ENCODE measurements at places on chromosomes 6 and 20.

GRCh38 chr6:90703336-90703735, 116.5 kb upstream of the MAP3K7 start:
- no peak for DNase-seq

DNA sequence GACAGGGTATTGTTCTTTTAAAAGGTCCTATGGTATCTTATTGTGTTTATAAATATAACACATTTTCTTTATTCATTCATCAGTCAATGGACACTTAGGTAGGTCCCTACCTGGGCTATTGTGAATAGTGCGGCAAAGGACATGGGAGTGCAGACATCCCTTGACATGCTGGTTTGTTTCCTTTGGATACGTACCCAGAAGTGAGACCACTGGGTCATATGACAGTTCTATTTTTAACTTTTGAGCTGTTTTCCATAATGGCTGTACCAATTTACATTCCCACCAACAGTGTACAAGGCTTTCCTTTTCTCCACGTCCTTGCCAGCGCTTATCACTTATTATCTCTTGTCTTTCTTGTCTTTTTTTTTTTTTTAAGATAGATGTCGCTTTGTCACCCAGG, 627.5 kb downstream of the PRKN start:
- no peak for DNase-seq

DNA sequence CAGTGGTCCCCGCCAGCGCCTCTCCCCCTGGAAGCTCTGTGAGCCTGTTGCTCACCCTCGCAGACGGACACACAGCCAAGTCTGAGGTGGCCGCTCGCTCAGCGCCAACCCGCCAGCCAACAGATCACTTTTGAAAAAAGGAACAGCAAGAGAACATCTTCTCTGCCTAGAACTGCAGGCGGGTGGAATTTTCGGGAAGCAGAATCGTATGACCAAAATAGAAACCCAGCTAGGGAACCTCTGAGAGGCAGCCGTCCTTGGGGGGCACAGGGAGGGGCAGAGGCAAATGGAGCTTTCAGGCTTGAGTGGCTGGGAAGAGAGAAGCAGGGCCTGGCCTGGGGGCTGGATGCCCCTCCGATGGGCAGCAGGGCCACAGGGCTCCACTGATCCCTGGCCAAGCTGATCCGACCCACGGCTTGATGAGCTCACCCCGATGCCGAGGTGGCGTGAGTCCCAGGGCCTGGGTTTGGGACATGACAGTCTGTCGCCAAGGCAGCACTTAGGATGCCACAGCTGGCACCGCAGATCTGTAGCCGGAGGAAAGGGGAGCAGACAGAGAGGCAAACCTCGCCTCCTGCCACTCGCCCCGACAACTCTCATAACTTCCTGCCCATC, 9.8 kb downstream of the NFATC2 start:
- DNase-seq: no peak

- DNase-seq: no peak
These were observed 105.8 kb downstream of the SCML4 start for GRCh38 chr6:107718341-107718740.

GRCh38 chr20:3733119-3733995, 872 bp downstream of the HSPA12B start:
- no peak for DNase-seq

DNA sequence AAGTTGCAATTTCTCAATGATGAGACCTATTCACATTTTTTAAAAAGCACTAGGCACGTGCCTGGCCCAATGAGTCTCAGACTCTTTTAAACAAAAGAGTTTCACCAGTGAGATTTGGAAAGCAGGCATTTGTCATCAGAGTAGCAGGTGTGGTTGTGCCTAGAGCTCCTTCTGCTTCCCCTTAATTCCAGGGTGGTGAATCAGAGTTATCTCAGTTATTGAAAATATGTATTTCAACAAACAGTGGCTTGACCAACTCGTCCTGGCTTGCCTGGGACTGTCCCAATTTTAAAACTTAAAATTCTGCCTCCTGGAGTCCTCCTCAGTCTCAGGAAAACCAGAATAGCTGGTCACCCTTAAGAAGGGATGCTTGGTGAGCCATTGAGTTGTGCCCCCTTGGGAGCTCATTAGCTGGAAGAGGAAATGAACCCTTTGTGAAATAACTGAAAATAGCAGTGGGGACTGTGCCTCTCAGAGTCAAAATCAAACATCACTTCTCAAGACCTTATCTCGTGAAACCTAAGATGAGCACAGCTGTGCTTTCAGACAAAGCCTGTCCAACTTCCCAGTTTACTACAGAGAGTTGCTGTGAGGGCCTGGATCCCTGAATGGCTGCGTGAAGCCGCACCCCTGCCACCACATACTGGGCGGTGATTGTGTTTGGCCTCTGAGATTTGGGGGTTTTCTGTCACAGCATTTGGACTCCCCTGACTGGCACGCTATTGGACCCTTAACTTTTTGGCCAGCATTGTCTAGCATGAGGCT, 116.3 kb downstream of the ANKRD60 start:
- DNase-seq: no peak

- peak; percentile 32 for DNase-seq
These were observed 279.7 kb downstream of the UST start for GRCh38 chr6:149026530-149026942.

- no peak for DNase-seq
These were observed 182.2 kb upstream of the STXBP5 start for GRCh38 chr6:147022041-147022440.

DNA sequence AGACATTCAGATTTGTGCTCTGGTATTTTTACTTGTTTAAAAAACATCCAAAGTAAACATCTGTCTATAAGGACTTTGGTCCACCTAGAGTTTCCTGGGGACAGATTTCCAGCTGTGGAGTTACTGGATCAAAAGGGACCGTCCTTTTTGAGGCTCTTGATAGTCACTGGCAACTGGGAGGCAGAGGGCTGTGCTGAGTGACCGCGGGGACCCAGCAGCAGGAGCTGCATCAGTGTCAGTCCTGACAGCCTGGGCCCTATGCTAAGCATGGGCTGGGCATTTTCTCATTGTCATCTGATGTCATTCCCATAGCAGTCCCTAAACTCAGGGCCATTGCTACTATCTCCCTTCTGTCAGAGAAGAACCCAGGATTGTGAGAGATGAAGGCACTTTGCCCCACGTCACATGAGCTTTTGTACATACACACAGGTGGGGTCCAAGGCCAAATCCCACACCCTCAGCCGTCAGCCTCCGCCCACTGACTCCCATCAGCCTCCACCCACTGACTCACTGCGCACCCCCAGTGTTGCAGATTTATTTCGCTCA, 293.8 kb downstream of the TAF4 start:
- DNase-seq: no peak

DNA sequence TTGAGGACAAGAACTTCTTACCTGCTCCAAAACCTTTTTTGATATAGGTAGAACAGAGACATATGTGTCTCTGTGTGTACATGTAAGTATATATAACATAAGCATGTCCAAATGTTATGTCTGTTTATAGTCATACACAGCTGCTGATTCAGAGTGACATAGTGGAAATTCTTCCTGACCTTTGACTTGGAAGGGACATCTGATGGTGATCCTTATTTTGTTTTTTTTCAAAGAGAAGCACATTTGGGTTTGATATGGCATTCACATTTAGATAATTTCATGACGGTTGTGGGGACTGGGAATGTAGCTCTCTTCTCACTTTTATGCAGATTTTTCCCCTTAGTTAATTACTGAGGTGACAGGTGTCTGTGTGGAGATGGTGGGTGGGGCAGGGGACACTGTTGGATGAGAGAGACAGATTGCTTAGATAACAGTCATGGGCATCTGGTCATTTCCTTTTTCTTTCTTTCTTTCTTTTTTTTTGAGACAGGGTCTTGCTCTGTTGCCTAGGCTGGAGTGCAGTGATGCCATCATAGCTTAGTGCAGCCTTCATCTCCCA, 39.0 kb downstream of the FARS2 start:
- no peak for DNase-seq

- DNase-seq: no peak
These were observed 99.4 kb upstream of the RIPOR2 start for GRCh38 chr6:25035174-25035511.

DNA sequence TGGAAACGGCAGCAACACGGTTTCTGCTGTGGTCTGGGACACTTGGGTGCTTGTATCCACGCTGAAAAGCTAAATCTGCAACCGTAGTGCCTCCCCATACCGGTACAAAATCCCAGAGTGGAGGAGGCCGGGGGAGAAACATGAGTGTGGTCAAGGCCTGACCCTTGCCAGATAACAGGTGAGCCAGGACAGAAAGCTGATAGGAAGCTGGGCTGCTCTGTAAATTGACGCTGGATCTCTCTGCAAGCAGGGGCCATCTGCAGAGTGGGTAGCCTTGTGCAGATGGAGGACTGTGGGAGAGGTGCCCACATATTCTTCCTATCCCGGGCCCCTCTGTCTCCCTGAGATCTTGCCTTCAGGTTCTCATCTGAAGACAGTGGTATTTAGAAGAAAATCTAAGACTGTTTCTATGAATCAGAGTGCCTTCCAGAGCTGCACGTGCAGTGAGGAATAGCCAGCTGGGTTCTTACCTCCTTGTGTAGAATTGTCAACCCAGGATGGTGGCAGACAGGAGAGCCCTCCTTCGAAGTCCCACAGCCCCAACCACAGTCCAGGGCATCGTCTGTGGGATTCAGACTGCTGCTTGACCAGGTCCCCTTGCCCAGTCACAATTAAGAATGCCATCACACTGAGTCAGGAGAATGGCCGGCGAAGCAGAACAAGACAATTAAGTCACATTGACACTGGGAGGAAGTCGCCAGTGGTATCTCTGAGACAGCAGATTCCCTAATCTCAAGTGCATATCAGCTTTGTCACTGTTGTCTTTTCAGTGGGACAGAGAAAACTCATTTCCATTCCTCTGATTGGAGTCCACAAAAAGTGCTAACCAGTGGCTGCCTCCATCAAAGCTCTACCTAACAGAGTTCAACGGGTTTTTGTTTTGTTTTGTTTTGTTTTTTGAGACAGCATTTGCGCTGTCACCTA, 100.0 kb upstream of the RIPOR2 start:
- DNase-seq: no peak

- no peak for DNase-seq
These were observed 7.9 kb downstream of the TUBB start for GRCh38 chr6:30727920-30728553.

GRCh38 chr6:108744244-108744972, 103.8 kb upstream of the ARMC2 start:
- DNase-seq: no peak

DNA sequence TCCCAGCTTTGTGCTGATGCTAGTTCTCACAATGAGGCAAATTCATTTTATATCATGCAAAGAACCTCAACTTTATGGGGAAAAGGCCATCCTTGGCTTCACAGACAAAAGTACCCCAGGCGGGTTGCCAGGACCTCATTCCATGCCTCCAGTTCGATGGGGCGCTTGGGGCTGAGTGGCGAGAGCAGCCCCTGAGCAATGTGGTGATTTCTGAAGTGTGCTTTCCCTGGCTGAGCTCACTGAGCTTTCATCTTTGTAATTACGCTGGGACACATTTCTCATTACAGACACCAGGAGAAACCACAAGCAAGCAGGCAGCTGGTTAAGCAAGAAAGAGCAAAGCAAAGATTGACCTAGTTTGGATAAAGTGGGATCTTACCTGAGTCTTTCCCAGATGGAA, 301.5 kb upstream of the CDH4 start:
- DNase-seq: no peak

DNA sequence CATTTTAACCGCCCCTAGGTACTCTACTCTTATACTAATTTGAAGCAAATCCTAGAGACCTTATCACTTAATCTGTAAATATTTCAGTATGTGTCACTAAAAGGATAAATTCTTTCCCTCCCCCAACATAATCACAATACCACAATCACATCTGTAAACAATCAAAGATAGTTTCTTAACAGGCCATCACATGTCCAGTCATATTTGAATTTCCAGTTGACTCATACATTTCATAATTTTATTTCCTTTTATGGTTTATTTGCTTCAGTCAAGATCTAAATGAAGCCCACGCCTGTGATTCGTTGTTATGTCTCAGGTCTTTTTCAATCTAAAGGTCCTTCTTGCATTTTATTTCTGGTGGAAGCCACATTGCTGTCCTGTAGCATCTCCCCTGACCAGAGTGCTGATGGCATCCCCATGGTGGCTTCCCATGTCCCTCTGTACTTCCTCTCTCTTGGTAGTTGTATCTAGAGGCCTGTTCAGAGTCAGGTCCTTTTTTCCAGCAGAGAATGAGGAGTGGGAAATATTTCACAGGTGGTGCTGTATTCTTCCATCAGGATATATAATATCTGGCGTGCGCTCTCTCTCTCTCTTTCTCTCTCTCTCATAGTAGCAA, 128.6 kb upstream of the SLC22A23 start:
- DNase-seq: no peak

- DNase-seq: no peak
These were observed 185.2 kb downstream of the SLC24A3 start for GRCh38 chr20:19397666-19398065.

DNA sequence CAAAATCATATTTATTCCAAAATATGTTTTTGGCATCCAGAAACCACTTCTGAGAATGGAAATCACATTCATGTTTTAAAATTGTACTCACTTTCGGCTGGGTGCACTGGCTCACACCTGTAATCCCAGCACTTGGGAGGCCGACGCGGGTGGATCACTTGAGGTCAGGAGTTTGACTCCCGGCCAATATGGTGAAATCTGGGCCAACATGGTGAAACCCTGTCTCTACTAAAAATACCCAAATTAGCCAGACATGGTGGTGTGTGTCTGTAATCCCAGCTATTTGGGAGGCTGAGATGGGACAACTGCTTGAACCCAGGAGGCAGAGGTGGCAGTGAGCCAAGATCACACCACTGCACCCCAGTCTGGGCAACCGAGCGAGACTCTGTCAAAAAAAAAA, 580.7 kb downstream of the MAFB start:
- no peak for DNase-seq

GRCh38 chr6:143965503-143966171, 42.4 kb downstream of the PLAGL1 start:
- DNase-seq: no peak

DNA sequence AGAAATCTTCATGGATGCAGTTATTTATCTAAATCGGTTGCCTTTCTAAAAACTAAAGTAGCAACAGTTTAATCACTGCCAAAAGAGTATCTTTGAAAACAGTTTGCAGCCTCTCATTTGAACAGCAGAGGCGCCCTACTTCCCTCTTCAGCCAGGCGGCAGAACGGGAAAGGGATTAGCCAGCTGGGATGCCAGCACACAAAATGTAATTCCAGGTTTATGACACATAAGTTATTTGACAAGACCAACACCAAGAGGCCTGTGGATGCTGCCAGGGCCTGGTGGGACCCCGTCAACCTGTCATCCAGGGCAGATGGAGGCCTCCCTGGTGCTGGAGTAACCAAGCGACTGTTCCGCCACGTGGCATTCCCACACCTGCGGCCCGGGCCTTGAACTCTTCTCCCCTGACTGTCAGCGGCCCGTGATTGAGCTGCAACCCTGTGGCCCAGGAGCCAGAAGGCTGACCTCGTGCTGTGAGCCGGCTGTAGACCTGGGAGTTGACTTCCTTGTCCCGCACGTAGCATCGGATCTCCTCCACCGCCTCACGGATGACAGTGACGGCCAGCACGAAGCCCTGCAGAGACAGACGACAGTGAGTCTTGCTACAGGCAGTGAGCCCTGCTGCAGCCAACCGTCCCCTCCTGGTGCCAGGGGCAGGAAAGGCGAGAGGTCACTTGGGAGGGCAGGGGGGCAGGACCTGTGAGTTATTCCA, 55.5 kb downstream of the ATP9A start:
- DNase-seq: no peak

GRCh38 chr6:43922426-43923375, 152.7 kb downstream of the VEGFA start:
- no peak for DNase-seq
